Smooth muscle cell of trachea (primary cell): ENCODE measurements at places on chromosomes 1 and 21. TPM values are rescaled to one million over a fixed set of nuclear protein-coding genes. Genes with fewer than 3 reads are reported as not detected.

The GBP6 gene
- under 0.01 and 0.15 TPM in 2 replicates for total RNA-seq

The MARCKSL1 gene
- 7.3 and 20.5 TPM in 2 replicates for total RNA-seq

The SPRR5 gene
- not detected in 2 replicates for total RNA-seq

The DNAJC6 gene
- 0.44 and 0.83 TPM in 2 replicates for total RNA-seq

The INPP5B gene
- 39.0 and 41.4 TPM in 2 replicates for total RNA-seq

The TMEM269 gene
- total RNA-seq = 0.15 and 0.17 TPM in 2 replicates

The GSTM5 gene
- 6.4 and 34.2 TPM in 2 replicates for total RNA-seq

The PPM1J gene
- 1.3 and 1.5 TPM in 2 replicates for total RNA-seq
